ENCODE measurements at places on chromosomes 4 and X.

GRCh38 chrX:122154019-122154418 lies 1030.1 kb upstream of the GRIA3 start:
- no peak for DNase-seq

- DNase-seq: no peak
These were observed 99.0 kb downstream of the ANOS1 start for GRCh38 chrX:8632924-8633323.

DNA sequence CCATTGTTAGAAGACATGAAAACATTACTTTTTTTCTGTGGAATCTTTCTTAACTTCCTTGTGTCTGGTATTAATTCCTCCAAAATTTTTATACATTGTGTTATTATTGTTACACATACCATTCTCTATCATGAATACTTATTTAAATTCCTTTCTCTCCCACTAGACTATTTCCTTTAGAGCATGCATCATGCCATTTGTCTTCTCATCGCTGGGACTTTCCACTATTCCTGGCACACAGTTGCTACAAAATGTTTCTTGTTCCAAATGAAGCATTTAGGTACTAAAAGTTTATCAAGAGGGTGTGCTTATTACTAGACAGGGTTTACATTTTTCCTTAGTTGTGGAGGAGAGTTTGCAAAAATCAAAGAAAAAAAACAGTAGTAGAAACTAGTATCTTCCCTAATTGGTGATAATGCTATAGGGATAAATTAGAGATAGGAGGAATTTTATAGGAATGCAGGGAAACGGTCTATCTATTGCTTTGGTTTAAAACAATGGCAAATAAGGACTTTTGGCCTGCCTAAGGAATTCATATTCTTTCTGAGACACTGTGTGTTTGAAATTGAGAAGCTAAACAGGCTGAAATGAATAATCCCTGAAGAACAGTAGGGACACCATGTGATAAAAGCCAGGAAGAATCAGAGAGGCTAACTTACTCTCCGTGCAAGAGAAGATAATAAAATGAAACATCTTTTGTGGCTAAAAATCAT lies 187.5 kb upstream of the TBC1D9 start:
- DNase-seq: no peak

GRCh38 chrX:112849016-112849415 lies 8.4 kb upstream of the AMOT start:
- no peak for DNase-seq
